Vagina (tissue), 2 donors: ENCODE measurements at places on chromosomes 1 and 21. TPM values are rescaled to one million over a fixed set of nuclear protein-coding genes. Genes with fewer than 3 reads are reported as not detected.

DNA sequence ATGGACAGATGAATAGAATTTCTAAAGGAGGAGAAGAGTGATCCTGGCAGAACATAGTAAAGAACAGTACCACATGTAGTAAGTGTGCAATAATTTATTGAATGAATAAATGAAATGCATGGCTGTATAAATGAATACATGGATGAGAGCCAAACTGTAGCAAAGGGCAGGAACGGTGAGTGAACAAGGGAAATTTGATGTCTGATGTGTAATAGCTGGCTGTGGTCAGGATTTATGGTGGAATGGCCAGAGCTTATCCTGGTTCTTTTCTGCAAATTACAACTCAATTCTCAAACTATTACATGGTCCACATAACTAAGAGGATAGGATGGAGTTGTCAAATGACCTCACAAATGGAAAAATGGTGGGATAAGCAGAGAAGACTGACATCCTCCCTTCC is 43.2 kb upstream of the ARHGAP29 start:
- no peak for DNase-seq

DNA sequence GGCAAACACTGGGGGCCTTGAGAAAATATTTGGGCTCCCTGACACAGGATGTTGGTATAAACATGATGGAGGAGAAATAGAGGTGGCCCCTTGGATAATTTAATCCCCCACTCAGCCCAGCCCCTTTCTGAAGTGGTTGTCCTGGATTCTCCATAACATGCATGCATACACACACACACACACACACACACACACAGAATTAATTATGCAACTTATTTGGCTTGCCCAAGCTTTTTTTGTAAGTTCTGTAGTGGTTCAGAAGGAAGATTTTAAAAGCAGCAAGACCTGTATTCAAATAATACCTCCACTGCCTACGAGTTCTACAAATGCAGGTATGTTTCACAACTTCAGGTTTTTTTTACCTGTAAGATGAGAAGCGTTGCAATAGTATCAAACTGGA is 15.0 kb downstream of the ATF3 start:
- DNase-seq = no peak

DNA sequence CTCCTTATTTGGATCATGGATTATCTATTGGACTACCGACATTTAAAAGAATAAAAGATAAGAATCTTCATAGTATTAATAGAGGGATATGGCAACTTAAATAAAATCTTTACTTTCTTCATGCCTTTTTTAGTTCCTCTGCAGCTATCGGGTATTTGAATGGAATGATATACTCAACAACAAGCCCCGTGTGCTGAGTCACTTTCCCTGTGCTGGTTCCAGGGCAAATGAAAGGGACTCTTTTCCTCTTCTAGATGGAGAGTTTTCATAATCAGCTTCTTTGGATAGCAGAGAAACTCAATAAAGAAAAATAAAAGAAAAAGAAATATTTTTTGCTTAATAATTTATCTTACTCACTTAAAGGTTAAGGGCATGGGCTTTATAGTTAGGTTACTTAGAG is 213.7 kb downstream of the LRRC40 start:
- DNase-seq = no peak

GRCh38 chr1:189434461-189434860 is 1043.2 kb downstream of the BRINP3 start:
- no peak for DNase-seq

- no peak for DNase-seq
Measured at GRCh38 chr21:31128234-31128633, 90.0 kb upstream of the KRTAP19-8 start.

GRCh38 chr1:153340356-153340755 is 8.3 kb downstream of the PGLYRP4 start:
- no peak for DNase-seq

GRCh38 chr1:48228156-48228555 is 5.6 kb downstream of the SLC5A9 start:
- no peak for DNase-seq

- DNase-seq = no peak
Measured at GRCh38 chr1:26839339-26839722, 12.8 kb downstream of the ZDHHC18 start.

GRCh38 chr1:192589813-192590212 is 14.2 kb downstream of the RGS1 start:
- DNase-seq = no peak

- no peak for DNase-seq
Measured at GRCh38 chr1:205434738-205435137, 12.9 kb upstream of the LEMD1 start.

DNA sequence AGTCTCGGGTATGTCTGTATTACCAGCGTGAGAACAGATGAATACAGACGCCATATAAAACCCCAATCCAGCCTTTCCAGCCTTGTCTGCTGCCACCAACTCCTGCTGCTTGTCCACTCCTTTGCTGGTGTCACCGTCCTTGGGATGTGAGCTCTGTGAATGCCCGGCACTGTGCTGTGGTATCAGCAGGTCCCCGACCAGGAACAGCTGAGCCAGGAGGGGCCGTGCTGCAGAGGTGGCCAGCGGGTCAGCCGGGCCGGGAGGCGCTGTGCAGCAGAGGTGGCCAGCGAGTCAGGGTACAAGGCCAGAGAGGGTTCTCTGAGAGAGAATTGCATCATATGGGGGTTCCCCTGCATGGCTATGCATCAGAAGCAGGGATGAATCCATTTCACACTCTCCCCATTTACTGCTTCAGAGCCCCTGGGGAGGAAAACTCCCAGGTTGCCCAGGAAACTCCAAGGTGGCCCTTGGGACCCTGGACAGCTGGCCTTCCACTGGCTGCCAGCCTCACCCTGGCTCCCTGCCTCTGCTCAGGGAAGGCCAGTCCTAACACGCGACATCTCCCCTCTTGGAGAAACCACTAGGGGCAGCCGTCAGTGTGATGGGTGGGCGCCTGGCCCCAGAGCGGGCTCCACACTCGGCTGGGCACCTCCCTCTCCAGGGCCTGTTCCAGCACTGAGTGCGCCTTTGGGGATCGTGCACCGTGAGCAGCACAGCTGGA is 122.4 kb upstream of the COL6A1 start:
- no peak for DNase-seq

- DNase-seq = peak; percentile 34
Measured at GRCh38 chr1:117685936-117686806, 80.3 kb downstream of the TENT5C start.

DNA sequence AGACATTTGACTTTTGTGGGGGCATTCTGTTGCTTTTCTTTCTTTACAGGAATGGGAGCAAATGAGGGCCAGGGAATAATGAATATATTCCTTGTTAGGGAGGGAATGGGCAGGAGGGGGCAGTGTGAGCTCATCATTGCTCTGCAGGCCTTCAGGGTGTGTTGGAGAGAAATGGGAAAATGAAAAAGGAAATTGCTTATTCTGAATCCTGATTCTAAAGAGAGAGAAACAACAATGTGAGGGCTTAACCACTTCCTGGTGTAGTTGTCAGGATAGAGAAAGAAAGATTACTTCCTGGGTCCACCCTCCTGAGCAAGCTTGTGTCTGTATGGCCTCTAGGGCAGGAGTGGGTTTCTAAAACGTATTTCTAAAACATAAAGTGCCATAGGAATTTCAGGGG is 28.3 kb downstream of the VANGL2 start:
- DNase-seq = no peak

- DNase-seq = no peak
Measured at GRCh38 chr1:60895252-60895651, 187.1 kb upstream of the NFIA start.

GRCh38 chr21:44085491-44086321 is 21.5 kb upstream of the PWP2 start:
- DNase-seq = no peak

DNA sequence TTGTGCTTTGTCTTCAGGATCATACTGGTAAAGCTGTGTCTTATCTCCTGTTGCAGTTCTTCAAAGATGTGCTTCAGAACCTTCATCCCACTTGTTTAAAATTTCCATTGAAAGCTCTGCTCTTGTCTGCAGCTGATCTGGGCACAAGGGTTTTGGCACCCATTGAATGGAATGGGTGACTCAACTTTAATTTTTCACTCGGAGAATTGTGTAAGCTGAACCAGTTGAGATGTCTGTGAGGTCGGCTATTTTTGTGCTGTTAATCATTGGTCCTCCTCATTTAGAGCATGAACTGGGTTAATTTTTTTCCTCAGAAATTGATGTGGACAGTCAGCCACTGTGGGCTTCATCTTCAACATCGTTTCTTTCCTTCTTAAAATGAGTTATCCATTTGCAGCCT is 252.1 kb downstream of the TM2D1 start:
- DNase-seq = no peak

GRCh38 chr1:31791131-31791858 is 24.5 kb downstream of the SPOCD1 start:
- no peak for DNase-seq

- no peak for DNase-seq
Measured at GRCh38 chr1:162087574-162087973, 18.1 kb downstream of the NOS1AP start.

DNA sequence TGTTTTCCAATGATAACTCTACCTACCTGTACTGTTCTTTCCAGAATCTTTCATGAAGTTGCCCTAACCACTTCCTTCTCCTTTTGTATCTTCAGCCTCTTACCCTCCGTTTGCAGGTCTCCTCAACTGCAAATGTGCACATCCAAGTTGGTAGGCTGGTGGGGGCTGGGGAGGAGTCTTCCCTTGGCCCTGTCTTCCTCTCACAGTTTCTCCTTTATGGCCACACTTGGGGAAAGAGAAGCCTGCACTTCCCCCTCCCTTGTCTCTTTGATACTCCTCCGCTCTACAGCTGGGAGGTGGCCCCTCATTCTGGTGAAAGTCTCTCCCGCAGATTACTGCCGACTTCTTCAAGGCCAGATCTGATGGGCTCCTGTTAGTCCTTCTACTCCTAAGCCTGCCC is 26.9 kb upstream of the GPR88 start:
- DNase-seq = no peak

DNA sequence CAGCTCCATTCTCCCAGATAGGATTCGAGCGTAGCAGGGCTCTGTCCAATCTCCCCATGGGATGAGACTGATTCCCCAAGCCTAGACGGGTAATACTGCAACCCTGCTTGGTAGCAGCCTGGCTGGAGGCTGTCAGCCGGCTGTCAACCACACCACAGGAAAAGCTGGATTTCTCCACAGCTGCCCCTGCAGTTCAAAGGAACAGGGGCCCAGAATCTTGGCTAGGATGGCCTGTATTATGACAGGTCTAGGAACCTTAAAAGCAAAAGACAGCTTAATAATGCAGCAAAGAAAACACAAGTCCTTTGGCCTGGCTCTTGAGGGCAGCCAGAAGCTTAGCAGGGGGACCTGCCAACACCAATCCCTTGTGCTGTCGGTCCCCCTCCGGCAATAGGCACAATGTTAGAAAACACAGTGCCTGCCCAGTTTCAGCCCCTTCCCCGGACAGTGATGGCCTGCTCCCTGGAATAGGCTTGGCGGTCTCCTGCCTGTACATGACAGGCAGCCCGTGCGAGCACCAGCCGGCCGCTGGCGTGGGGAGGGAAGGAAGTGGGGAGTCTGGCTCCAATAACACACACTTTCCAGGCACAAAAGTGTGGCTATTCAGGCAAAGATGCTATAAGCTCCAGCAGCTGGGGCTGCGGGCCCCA is 90.5 kb downstream of the TRABD2B start:
- DNase-seq = no peak

DNA sequence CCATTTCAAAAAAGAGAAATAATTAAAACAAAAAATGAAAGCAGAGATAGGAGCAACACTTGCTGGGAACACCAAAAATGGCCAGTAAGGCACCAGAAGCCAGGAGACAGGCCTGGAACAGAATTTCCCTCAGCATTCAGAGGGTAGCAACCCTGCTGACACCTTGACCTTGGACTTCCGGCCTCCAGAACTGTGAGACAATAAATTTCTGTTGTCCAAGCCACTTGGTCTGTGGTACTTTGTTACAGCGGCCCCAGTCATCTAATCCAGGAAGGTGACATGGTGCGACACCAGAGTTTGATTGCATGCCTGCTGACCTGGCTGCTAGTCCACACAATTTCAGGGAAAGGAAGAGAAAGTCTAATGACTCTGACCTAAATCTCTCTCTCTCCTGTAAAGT is 10.6 kb upstream of the RAB4A start:
- no peak for DNase-seq

DNA sequence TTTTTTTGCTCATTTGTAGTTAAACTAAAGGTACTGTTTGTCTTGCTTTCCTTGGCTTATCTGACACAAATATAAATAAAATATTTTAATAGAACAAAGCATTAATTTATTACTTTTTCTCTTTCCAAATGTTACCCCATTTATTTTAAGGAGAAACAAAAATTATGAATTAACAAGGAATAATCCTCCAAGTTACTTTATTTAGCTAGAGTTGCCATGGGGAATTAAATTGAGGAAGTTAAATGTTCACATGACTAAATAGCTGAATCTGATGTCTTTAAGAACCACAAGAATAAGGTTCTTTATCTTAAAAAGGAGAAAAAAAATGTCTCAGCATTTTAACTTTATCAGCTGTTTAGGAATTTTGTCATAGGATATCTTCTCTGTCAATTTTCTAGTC is 12.3 kb downstream of the ATG4C start:
- DNase-seq = no peak

GRCh38 chr1:224766266-224766665 is 150.1 kb downstream of the CNIH3 start:
- DNase-seq = peak; percentile 64

DNA sequence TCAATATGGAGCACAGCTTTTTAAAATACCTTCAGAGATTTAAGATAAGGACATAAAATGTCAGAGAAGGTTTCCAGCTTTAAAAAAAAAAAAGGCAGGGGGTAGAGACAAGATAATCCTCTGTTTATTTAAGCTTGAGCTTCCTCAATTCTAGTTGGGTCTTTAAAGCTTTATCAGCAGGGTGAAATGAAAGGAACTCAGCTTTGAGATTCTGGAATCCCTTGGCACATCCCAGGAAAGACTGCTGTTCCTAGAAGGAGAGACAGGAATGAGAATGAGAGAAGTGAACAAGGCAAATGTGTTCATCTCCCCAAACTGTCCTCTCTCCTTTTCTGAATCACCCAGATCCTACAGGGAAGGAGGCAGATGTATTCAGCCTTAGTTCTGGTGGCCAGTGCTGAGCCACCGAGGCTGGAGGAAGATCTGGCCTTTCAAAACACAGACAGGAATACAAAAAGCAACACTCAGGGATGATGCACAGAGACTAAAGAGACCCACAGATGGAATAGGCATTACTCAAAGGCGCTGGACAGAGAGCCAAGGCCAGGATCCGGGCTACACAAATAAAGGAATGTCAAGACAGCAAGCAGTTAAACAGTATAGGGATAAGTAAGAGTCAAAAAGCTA is 385.8 kb upstream of the DUSP10 start:
- DNase-seq = no peak

DNA sequence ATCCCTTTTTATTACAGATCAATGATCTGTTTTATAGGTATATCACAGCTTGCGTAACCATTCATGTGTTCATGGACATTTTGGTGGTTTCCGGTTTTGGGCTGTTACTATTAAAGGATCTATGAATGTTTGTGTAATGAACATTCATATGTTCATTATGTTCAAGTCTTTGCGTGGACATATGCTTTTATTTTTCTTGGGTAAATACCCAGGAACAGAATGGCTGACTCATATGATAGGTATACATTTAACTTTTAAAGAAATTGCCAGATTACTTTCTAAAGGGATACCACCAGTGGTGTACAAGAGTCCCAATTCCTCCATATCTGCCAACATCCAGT is 73.7 kb downstream of the SPATA46 start:
- no peak for DNase-seq

- DNase-seq = no peak
Measured at GRCh38 chr21:32772281-32773047, 909 bp upstream of the PAXBP1 start.

Gene TDRD5
- not detected for total RNA-seq

Gene IRF6
- total RNA-seq = 83.5 TPM

Gene HMGCS2
- total RNA-seq = 22.8 TPM

Gene CASQ1
- total RNA-seq = not detected

Gene NBPF14
- total RNA-seq = 53.3 TPM

Gene TTLL10
- total RNA-seq = not detected

Gene CNKSR1
- 21.9 TPM for total RNA-seq

Gene FCRL1
- total RNA-seq = 0.49 TPM

Gene CDCA8
- total RNA-seq = 2.2 TPM
